ENCODE measurements at places on chromosomes 12 and 14.

DNA sequence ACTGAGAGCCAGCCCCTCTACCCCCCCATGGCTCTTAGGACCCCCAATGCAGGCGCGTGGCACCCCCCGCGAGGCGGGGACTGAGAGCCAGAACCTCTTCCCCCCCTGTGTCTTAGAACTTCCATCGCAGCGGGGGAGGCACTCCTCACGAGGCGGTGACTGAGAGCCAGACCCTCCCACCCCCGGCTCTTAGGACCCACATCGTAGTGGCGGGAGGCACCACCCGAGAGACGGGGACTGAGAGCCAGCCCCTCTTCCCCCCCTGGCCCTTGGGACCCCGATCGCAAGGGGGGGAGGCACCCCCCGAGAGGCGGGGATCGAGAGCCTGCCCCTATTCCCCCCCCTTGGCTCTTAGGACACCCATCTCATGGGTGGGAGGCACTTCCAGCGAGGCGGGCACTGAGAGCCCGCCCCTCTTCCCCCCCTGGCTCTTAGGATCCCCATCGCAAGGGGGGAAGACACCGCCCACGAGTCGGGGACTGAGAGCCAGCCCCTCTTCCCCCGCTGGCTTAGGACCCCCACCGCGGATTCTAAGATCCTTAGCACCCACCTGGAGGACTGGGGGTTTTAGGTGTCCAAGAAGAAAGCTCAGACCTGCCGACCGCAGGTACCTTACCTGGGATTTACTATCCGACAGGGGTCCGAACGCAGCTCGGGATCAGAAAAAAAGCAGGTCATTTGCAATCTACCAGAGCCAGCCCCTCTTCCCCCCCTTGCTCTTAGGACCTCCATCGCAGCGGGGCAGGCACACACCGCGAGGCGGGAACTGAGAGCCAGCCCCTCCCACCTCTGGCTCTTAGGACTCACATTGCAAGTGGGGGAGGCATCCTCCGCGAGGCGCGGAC is 44.9 kb downstream of the DDX11 start:
- DNase-seq: no peak

- no peak for DNase-seq
These were observed 236.8 kb downstream of the ALX1 start for GRCh38 chr12:85516667-85517325.

GRCh38 chr12:51972849-51973273 is 21.4 kb downstream of the ACVR1B start:
- no peak for DNase-seq

- no peak for DNase-seq
These were observed 798 bp upstream of the RASAL1 start for GRCh38 chr12:113136128-113136989.

GRCh38 chr12:108921946-108922345 is 42.1 kb downstream of the DAO start:
- no peak for DNase-seq

- no peak for DNase-seq
These were observed 42.0 kb downstream of the AREL1 start for GRCh38 chr14:74670726-74671411.
